HS-5 (cell line): ENCODE measurements at places on chromosomes 7 and 10.

DNA sequence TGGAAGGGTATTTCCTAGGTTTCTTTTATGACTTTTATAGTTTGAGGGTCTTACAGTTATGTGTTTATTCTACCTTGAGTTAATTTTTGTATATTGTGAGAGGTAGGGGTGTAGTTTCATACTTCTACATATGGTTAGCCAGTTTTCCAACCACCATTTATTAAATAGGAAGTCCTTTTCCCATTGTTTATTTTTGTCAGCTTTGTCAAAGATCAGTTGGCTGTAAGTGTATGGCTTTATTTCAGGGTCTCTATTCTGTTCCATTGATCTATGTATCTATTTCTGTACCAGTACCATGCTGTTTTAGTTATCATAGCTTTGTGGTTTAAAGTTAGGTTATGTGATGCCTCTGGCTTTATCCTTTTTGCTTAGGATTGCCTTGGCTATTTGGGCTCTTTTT, 71.9 kb upstream of the CC2D2B start:
- DNase-seq, result no peak

DNA sequence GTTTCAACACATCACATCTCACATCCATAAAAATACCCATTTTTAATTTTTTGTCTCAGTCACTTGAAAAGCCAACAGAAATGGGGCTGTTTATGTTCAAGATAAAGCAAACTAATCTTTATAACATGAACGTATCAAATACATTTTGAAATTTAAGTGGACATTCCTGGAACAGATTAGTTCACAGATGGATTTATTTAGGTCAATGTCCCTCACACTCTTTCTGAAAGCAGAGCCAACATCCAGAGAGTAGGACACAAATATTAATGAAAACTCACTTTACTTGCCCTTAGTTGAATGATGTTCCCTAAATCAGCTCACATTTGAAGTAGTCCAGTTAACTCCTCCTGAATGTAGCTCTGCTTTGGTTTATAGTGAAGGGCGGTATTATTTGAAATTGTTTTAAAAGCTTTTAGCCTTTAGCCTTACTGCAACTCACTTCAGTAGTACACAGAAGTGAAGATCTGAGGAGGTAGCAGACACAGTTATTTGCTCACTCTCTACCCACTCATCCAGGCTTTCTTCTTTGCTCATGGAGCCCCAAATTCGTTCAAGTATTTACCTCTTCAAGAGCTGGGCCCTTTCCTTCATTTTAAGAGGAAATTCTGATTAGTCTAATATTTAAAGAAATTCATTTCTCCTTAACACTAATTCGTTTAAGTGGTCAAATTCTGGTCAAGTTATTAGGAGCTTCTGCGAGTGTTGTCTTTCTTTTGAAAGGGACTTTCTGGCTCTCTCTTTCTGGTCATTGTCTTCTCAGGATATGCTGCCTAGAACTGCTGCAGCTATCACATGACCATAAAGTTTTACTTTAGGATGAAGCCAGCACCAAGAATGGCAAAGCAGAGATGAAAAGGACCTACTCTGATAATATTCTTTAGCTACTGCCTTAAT, 180.6 kb upstream of the AGR3 start:
- DNase-seq, result no peak

DNA sequence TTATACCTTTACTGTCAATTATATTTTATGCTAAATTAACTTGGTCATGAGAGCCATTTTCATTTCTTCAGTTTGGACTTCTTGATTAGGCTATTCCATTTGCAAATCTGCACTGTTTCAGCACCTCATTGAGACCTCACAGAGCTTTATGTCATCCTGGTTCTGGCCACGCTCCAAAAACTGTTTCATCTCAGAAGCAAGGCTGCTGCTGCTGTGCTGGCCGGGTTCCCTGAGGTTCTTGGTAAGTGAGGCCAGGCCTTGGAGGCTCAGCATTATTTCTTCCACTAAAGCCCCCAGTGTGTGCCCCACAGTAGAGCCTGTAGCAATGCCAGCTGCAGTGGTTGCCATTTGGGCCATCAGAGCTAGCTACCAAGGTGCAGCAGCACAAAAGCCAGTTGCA, 7.8 kb upstream of the ZNF485 start:
- no peak for DNase-seq

DNA sequence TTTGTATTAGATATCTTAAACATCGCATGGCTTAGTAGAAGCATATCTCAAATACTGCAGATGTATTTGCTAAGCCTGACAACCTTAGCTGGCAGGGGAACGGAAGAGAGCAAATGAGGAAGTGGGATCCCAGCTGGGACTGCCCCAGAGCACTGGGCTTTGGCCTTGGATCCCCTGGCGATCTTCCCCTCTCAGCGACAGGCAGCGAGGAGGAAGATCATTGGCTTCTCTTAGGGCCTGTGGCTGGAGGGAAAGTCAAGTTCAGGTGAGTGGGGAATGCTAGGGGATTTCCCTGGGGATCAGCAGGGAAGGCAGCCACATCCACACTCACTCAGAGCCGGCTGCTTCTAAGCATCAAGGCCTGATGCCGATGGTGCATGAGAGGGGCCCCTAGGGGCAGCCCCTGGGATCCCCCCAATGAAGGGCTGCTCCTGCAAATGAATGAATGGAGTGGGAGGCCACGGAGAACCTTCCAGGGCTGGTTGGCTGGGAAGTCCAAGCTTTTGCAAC, 42.0 kb downstream of the LYZL2 start:
- DNase-seq, result no peak

DNA sequence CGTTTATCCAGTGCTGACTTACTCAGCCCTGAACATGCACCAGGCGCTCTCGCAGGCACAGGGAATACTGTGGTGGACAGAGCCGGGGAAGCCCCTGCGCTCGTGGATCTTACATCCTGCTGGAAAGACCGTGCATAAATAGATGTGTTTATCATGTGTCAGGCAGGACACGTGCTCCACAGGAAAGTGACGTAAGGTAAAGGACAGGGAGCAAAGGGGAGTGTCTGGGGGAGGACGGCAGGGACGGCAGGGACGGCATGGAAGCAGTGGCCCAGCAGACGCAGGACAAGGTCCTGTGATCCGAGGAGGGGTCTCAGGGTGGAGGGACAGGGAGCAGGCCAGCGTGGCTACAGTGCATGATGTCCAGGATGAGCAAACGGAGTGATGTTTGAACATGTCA, 410.5 kb downstream of the PAXIP1 start:
- DNase-seq, result no peak

DNA sequence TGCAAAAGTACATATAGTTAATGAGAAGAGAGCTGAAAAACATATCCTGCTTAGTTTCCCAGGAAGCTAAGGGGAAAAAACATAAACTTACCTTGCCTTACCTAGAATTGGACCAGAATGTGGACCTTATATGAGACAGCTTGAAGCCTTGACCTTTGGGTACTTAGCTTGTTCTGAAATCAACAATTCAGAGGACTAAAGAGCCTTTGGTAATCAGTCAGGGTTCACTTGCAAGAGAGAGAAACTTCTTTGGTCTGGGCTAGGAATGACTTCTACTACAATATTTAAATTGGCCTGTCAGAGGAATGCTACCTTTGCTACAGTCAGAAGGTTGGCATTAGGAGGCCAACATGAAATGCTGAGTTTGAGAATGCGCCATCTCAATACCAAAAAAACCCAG, 24.9 kb downstream of the SAMD8 start:
- no peak for DNase-seq
